ENCODE measurements at places on chromosomes 11 and 22.

DNA sequence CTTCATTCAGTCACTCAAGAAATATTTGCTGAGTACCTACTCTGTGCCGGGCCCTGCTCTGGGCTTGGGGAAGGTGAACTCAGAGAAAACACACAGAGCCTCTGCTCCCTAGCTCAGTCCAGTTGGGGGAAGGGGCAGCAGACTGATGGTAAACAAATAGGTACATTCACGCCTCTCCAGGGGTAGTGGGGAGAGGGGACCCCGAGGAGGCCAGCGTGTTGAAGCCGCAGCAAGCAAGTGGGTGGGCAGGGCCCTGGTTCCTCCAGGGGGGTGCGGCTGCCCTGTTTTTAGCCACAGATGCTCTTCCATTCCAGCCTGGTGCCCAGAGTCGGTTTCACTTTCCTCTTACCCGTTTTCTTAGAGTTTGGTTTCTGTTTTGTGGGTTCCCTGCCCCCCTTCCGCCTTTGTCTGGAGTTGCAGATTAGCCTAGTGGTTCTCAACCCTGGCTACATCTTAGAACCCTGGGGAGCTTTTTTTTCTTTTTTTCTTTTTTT is 8.7 kb downstream of the DRAP1 start:
- no peak for DNase-seq

DNA sequence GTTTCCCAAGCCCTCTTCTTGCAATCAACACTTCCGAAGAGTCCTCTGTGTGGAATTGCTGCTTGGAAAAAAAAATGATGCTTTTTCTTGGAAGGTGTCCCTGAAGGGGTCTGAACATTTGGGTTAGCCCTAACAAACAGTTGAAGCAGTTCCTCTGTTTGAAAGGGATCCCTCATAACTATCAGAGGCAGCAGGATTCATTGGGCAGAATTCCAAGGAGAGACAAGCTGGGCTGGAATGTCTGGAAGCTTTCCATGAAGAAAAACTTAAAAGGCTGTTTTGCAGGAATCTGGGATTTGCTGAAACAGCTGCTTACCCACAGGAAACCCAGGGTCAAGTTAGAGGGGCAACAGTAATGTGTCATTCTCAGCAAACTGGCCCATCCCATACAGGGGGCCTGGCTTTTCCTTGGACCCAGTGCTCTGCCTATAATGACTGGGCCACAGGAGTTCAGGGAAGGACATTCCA is 3.1 kb downstream of the CSNK2A3 start:
- DNase-seq, result no peak

DNA sequence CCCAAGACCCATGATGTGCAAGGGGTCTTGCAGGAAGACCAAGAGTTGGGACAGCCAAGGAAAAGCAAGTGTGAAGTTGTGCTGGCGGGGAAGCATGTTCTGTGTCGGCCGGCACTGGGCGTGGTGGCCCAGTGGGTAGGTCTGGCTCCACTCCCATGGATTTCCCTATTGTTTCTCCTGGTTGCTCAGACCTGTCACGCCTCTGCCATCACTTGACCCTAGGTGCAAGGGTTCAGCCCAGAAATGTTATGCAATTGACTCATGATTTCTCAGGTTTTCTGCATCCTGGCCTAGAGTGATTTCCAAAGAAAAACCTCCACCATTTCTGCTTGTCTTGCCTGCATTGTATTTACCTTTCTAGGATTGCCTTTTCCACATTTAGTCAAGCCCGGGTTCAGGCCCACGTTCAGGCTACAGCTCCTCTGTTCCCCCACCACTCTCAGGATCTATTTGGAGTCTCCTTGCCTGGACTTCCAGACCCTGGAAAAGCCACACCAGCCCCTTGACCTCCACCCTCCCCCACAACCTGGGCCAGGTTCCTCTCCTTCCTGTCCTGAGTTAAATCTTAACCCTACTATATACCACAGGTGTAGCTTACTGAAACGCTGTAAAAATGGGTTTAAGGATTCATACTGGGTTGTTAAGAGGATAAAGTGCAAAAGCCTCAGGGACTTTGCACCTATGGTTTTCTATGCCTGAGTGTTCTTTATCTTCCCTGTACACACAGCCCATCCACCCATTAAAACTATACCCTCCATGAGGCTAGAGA is 17.5 kb upstream of the FOLR1 start:
- no peak for DNase-seq

- DNase-seq, result no peak
These were observed 373.6 kb upstream of the DDI1 start for GRCh38 chr11:103662880-103663279.

GRCh38 chr22:31616315-31616980 is 45.6 kb downstream of the PISD start:
- no peak for DNase-seq

DNA sequence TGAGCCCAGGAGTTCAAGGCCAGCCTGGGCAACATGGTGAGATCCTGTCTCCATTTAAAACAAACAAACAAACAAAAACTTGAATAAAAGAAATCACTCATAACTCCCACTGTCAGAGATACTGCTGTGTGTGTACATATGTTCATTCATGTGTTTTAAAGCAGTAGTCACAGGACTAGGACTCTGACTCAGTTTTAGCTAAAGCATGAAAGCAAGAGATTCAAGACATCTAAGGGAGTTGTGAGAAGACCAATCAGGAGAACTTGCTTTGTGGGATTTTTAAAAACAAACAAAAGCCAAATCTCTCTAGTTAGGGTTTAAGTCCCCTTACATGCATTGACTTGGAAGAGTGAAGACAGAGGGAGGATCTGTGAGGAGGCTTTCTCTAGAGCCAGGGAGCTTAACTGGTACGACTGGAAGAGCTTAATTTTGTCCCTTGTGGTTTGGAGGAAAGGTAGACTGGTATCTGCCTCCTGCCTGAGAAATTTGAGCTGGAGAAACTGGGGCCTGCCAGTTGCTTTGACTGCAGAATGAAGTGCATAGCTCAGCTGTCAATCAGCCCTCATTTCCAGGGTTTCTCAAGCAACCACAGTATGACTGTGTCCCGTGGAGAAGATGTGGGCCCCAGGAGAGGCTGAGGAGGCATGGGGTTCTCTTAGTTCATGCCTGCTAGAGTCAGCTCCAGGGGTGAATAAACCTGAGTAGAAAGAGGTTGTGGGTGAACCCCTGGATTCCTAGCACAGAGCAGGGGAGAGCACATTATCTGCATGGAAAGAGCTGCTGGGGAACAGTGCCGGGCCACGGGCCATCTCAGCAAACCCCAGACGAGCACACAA is 30.6 kb downstream of the EXPH5 start:
- no peak for DNase-seq

DNA sequence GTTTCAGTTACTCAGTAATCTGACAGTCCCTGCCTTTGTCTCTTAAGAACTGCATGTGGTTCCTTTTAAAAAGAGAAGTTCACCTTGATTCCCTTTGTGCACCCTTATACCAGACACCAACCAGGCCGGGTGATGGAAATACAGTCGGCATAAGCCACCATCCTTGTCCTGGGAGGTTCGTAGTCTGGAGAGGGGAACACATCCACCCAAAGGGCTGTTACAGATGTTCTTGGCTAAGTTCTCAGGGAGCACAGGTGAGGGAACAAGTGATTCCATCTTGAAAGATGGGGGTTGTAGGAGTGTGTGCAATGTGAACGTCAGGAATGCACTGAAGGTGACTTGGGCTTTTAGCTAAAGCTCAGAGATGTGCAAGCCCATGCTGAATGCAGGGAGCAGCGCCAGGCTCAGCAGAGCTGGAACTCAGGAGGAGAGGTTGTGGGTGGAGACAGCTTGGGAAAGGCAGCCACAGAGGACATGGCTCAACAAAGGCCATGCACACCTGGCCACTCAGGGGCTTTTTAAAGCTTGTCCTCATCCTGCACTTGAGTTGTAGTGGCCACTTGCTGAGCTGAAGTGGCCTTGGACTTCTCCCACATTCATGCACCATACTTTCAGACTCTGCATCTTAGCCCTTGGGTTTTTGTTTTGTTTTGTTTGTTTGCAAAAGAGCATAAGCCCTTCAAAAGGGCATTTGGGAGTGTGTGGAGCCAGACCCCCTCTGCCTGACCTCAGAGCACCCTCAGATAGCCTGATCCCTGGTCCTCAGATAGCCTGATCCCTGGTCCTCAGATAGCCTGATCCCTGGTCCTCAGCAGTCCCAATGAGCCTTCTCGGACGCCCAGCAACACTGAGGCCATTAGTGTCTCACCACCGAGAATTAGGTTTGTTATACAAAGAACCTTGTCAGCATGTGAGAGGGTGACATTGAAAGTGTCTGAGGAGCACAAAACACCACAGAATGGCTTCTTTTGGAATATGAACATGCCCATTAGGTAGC is 12.7 kb upstream of the TMA7B start:
- no peak for DNase-seq

GRCh38 chr11:41308286-41308685 is 151.2 kb downstream of the LRRC4C start:
- no peak for DNase-seq

DNA sequence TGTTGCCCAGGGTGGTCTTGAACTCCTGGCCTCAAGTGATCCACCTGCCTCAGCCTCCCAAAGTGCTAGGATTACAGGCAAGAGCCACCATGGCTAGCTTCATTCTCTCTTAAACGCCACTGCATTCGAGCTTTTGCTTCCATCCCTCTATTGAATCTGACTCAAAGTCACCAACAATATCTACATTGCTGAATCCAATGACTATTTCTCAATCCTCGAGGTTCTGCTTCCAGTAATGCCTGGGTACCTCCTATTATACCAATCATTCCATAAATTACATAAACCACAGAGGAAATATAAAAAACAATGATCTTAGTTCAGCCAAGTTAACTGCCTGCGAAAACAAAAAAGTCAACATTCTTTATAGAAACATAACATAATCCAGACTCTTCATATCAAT is 11.9 kb upstream of the NXF1 start:
- DNase-seq, result no peak

DNA sequence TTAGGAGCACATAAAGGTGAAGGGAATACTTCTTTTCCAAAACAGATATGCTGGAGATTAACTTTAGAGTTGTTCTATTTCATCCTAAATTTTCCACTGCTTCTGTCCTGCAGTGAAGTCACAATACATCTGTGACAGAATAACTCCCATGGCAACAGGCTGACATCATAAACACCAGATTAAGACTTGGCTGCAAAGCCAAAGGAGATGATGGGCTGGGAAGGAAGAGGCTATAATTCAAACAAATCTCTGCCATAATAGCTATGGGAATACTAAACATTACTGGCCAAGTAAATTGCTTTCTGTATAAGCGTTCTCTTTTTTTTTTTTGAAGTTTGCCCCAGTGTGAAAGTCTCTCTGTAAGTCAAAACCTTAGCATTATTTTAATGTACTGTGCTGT is 107.7 kb downstream of the CADM1 start:
- DNase-seq, result no peak

- DNase-seq, result no peak
These were observed 46.0 kb downstream of the FBXO7 start for GRCh38 chr22:32520612-32521011.

DNA sequence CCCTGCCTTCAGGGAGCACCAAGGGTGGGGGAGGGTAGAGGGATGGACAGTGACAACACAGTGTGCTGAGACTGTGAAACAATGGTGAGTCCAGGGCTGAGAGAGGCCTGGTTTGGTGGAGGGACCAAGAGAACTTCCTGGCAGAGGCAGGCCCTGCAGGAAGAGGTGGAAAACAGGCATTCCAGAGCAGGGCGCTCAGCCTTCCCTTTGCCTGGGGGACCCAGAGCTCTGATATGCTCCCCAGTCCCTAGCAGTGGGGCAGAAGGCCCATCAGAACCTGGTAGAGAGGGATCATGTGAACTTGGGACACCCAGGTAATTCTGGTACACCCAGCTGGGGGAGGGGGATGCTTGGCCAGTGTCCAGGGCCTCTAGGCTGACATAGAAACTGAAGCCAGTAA is 17.2 kb upstream of the UVRAG start:
- DNase-seq, result no peak

DNA sequence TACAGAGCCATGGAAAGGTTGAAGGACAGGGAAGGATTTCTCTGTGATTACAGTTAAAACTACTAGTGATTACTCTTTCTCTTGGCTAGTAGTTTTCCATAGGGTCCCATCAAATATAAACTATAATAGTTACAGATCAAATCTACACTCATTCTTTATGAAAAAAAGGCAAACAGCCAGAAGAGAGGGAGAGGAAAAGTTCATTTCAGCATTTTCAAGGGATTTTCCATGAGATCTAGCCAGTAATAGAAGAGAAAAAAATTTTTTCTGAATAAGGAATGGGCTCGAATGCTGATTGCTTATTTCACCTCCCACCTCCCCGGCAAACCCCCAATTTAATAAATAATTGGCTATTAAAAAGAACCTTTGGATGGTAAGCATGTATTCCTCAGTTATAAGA is 74.8 kb upstream of the BLID start:
- no peak for DNase-seq

- no peak for DNase-seq
These were observed 1.5 kb upstream of the HMOX1 start for GRCh38 chr22:35379146-35379993.

DNA sequence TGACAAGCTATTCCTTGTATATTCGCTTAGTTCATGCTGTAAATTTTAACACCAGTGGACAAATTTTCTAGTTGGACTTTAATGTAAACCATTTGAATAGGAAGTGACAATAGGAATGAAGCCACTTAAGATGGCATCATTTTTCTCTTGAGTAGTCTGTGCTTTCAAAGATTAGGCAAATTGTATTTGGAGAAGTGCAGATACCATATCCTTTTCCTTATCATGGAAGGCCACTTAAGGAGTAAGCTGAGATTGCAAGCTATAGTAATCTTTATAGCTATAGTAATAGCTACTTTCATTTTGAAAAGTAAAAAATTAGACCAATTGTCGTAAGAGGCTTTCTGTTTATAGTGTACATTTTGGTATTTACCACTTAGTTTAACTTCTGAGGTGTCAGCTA is 12.8 kb downstream of the CAPRIN1 start:
- no peak for DNase-seq

DNA sequence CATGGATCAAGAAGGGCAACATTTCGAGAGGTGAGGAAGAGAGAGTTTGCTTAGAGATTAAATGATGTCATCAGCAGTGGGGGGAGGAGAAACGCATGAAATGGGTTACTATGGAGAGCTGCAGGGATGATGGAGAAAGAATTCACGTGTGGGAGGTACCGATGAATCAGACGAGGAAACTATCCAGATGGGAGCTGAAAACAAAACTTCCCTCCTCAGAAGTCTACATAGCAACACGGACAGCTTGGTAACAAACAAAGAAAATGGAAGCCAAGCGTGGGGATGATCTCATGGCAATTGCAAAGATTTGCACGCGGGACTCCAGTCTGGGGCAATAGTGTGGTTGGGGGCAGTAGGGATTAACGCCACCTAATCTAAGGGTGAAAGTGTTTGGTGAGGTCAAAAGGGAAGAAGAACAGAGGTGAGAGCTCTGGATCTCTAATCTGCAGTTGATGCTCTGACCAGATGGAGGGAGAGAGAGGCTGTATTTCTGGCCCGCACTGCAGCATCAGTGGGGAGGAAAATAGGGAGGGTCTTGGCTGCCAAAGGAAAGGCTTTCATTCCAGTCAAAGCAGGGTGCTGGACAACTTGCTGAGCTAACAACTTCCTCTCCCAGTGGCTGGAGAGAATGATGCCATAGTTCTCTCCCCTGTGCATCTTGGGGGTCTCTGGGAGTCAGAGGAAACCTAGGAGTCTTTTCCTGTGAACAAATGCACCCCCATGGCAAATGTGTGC is 43.4 kb upstream of the CSNK2A3 start:
- no peak for DNase-seq

Measured in NCI-H1436 treated with DMSO at 0.1 percent for 48 hours (cell line).